ENCODE measurements at places on chromosomes 1 and 21. TPM values are rescaled to one million over a fixed set of nuclear protein-coding genes. Genes with fewer than 3 reads are reported as not detected.

The STUM gene
- total RNA-seq, result 0.20 TPM

The CNKSR1 gene
- total RNA-seq, result not detected

The SLAMF9 gene
- total RNA-seq, result not detected

The TMEM240 gene
- total RNA-seq, result 1.1 TPM

The CHIA gene
- not detected for total RNA-seq

The SHISAL2A gene
- total RNA-seq, result not detected

The GABRD gene
- total RNA-seq, result 0.20 TPM

The AK5 gene
- 21.2 TPM for total RNA-seq

The OR10J1 gene
- not detected for total RNA-seq

The S100A7A gene
- total RNA-seq, result not detected

The KRTAP19-3 gene
- total RNA-seq, result not detected

The TMEM54 gene
- total RNA-seq, result 21.1 TPM

The SLC44A3 gene
- total RNA-seq, result 2.0 TPM

The HLX gene
- total RNA-seq, result 1.4 TPM

The CD5L gene
- total RNA-seq, result not detected

The JTB gene
- total RNA-seq, result 118 TPM

The AMY2A gene
- total RNA-seq, result not detected

The TTLL7 gene
- total RNA-seq, result 0.40 TPM

The FGR gene
- total RNA-seq, result 0.20 TPM

The IFNGR2 gene
- total RNA-seq, result 48.8 TPM

The CFHR1 gene
- total RNA-seq, result not detected

The RPE65 gene
- not detected for total RNA-seq

The WDR64 gene
- total RNA-seq, result not detected

The WLS gene
- total RNA-seq, result 47.9 TPM

The HSD11B1 gene
- total RNA-seq, result not detected

The GCSAML gene
- not detected for total RNA-seq

The GBP4 gene
- total RNA-seq, result 2.4 TPM

The RNF2 gene
- total RNA-seq, result 27.0 TPM

The CLEC20A gene
- total RNA-seq, result not detected

The SMIM11 gene
- 6.1 TPM for total RNA-seq

The VSIG8 gene
- not detected for total RNA-seq

The XCL2 gene
- total RNA-seq, result not detected

The PPIAL4G gene
- not detected for total RNA-seq

The H6PD gene
- total RNA-seq, result 18.3 TPM

The TBX19 gene
- total RNA-seq, result 0.22 TPM

The TTC22 gene
- not detected for total RNA-seq

The MEGF6 gene
- 212 TPM for total RNA-seq

The REN gene
- not detected for total RNA-seq

The ECM1 gene
- under 0.01 TPM for total RNA-seq

The UBL4B gene
- not detected for total RNA-seq

The TTC34 gene
- under 0.01 TPM for total RNA-seq

The OPTC gene
- not detected for total RNA-seq

The NPL gene
- 3.1 TPM for total RNA-seq
